ENCODE measurements at places on chromosomes 3 and 15.

DNA sequence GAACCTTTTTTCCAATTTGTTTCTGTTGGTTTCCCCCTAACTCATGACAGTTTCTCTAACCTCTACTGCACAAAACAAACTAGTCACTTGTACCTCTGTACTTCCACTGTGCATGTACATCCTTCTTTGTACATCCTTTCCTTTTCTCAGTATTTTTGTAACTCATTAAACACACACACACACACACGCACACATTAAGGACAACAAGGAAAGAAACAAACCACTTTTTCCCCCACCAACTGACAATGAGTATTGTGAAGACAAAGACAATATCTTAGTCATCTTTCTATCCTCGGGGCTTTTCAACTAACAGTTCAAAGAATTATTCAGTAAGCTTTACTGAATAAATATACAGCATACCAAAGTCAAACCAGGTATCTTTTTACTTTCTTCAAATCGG, 170.5 kb downstream of the VPS13C start:
- no peak for DNase-seq

DNA sequence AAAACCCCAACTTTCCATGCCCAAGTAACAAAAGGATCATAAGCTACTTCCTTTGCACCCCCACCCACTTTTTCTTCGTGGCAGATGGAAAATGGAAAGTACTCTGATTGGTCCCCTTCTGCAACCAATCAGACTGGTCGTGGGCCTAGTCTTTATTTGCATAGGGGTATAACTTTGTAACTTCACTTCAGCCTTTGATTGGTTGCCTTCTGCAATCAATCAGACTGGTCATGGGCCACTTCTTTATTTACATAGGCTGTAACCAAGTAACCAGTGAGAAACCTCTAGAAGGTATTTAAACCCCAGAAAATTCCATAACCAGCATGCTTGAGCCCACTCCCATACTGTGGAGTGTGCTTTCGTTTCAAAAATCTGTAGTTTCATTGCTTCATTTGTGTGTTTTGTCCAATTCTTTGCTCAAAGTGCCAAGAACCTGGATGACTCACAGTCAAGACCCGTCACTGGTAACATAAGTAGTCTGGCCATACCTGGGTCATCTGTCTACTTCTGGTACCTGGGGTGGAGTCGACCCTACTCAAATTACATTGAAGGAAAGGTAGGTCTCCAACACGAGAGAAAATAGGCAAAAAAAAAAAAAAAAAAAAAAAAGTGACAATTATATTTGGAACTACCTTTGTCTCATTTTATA, 41.9 kb downstream of the CMTM8 start:
- DNase-seq, result no peak

- no peak for DNase-seq
Observed at GRCh38 chr15:41734079-41734478, 40.2 kb upstream of the MAPKBP1 start.

GRCh38 chr3:172179680-172180399, 140.5 kb downstream of the FNDC3B start:
- DNase-seq, result no peak

DNA sequence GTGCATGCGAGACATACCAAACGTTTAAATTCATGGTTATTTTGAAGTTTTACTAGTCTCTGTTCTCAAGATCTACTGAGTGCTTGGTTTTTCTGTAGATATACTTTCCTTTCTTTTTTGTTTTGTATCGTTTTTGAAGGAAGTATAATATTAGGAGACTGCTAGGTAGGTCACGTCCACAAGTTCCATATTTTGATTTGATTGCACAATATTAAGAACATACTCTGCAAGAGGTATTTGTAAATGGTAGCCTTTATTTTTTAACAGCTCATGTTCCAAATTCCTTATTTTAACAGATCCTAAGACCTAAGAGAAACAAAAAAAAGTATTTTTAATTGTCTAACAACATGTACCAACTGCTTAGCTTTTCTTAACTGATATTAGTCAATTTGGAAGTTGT, 156.7 kb downstream of the SERPINI1 start:
- no peak for DNase-seq

DNA sequence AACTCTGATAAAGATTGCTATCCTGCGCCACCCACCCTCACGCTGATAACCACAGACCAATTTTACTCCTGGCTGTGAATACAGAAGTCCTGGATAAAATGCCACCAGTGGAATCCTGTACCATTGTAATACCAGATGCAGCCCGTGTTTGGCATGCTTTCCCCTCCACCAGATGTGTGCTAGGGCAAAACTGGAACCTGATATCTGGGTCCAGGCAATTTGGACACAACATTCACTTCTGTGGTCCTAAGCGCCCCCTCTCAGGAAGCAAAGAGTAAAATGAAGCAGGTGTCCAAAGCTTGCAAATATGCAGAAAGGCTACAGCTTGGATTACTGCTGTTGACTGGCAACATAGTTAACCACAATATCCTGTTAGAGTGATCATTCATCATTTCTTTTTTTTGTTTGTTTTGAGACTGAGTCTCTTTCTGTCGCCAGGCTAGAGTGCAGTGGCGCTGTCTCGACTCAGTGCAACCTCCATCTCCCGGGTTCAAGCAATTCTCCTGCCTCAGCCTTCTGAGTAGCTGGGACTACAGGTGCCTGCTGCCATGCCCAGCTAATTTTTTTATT, 32.8 kb downstream of the LOXL1 start:
- DNase-seq, result peak; percentile 60

- no peak for DNase-seq
Observed at GRCh38 chr3:60764870-60765269, 486.4 kb downstream of the FHIT start.

- DNase-seq, result no peak
Observed at GRCh38 chr3:42886294-42886822, 10.7 kb upstream of the CYP8B1 start.

- no peak for DNase-seq
Observed at GRCh38 chr3:4140921-4141320, 162.2 kb upstream of the SETMAR start.

DNA sequence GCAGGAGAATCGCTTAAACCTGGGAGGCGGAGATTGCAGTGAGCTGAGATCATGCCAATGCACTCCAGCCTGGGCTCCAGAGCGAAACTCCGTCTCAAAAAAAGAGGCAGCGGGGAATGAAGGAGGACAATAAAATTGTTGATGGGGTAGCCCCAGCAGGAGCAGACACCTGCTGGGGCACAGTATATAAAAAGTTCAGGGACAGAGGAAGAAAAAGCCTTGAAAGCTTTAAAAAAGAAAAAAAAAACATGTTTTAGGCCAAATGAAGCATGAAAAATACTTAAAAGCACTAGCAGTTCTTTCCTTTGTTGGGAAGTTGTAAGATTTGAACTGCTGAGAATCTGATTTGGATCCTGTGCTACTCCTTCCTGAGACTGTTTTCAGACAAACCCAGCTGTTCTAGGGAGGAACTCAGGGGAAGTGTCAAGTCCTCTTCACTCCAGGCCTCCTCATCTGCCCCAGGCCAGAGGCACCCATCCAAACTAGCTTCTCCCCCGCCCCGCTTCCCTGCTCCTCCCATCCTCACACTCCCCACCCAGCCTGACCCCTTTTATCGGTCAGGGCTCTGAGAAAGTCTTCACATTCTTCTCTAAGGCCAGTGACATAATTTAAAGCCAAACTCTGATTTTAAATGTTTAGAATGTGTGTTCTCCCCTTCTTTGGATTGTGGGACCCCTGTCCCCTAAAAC, 4.9 kb downstream of the IL17RD start:
- DNase-seq, result no peak

DNA sequence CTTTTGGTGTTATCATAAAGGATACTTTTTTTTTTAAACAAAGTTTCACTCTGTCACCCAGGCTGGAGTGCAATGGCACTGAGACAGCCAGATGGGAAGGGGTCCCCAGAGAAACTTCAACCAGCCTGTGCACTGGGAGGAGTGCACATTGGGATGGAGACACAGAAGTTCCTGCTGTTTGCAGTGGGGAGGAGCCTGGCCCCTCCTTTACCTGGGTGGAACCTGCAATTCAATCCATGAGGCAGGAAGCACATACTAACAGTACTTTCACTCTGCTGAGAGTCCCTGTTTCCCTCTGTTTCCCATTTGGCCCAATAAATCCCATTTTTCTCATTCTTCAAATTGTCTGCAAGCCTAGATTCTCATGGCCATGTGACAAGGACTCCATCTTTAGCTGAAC, 42.3 kb upstream of the LHFPL4 start:
- DNase-seq, result no peak

DNA sequence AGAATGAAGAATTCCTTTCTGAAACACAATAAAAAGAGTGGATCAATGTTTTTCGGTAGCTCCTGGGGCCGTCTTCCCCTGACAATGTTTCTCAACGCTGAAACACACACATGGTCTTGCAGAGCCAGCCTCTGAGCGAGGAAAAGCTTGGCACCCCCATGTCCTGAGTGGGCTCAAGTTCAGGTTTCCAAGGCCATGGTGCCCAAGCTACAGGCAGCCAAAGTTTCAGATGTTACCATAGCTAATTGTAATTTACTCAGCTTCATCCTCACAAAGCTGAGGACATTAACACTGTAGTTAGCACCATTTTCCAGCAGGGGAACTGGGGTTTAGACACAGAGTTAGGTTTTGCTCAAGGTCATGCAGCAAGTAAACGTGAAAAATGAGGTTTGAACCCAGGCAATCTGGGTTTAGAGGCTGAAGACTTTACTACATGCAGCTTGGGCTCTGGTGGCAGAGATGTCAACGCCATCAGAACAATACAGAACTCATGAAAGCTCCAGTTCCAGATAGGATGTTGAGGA, 199.1 kb downstream of the TJP1 start:
- no peak for DNase-seq

DNA sequence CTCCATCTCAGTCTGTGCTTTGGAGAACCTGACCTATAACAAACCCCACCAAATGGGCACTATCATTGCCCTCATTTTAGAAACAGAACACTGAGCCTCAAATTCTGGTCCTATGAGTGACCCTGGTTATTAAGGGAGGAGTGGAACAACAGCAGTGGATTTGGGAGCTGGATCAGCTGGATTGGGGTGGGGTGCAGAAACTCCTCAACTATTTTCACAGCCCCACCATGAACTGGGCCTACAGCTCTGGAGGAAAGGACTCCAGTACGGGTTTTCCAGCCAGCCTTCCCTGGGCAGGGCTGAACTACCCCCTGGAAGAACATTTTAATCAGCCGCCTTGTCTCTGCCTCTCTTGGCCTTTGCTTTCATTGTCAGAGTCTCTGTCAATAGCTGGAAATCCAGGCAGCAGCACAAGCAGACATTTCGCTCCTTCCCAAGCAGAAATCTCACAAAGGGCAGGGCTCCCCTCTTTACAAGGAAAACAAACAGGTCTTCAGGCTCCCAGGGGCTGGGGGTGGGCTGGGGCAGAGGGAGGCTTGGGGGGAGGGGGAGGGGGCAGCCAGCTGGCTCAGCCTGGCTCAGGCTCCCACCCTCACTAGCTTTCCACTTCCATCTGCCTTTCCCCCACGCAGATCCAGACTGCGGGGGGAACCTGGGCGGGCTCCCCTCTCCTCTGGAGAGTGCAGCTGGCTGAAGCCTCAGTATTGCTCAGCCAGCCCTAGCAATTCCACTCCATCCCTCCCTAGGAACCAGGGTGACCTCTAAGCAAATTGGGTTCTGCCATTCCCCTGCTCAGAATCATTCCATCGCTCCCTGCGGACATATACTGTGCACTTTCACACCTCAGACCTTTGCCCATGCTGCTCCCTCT, 13.7 kb upstream of the TLE3 start:
- peak; percentile 95 for DNase-seq

GRCh38 chr3:128859630-128860029, 19.8 kb upstream of the ACAD9 start:
- DNase-seq, result no peak

- no peak for DNase-seq
Observed at GRCh38 chr3:77699125-77699691, 659.3 kb downstream of the ROBO2 start.

GRCh38 chr15:85771271-85771670, 23.5 kb downstream of the KLHL25 start:
- DNase-seq, result no peak

DNA sequence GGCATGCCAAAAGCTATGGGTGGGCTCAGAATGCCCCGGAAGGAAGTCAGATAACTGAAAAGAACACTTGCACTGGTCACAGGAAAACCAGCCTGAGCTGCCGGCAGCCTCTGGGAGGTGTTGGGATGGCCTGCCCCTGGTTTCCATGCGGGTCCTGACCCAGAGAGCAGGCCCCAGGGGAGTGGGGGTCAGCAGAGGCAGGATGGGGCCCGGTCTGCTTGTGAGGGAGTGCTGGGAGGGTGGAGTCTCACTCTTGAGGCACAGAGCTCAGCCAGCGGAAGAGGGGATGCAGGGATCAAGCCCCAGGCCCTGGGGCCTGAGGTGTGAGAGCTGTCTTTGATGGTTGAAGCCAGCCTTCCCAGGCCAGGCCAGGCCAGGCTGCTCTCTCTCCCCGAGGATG, 2.4 kb upstream of the RPUSD3 start:
- no peak for DNase-seq

DNA sequence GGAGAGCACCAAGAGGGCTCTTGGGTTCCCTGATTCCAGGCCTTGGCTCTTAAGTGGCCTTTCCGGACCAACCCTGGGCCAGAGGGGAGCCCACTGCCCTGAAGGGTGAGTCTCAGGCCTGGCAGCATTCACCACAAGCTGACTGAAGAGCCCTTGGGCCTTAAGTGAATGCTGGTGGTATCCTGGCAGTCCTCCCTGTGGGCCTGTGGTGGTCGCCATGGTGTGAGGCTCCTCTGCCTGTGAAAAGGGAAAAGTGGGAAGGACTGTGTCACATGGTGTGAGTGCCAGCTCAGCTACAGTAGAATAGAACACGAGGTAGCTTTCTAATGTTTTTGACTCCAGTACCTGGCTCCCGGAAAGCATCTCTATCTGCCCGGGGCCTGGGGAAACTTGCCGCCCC, 15.3 kb downstream of the CHDH start:
- DNase-seq, result no peak

GRCh38 chr15:68277131-68277602, 378 bp upstream of the FEM1B start:
- DNase-seq, result peak; percentile 84

- DNase-seq, result no peak
Observed at GRCh38 chr3:100802126-100802525, 92.8 kb downstream of the TFG start.

GRCh38 chr3:143258692-143259091, 139.1 kb downstream of the CHST2 start:
- DNase-seq, result no peak

- no peak for DNase-seq
Observed at GRCh38 chr15:101637919-101638318, 14.3 kb downstream of the TM2D3 start.

DNA sequence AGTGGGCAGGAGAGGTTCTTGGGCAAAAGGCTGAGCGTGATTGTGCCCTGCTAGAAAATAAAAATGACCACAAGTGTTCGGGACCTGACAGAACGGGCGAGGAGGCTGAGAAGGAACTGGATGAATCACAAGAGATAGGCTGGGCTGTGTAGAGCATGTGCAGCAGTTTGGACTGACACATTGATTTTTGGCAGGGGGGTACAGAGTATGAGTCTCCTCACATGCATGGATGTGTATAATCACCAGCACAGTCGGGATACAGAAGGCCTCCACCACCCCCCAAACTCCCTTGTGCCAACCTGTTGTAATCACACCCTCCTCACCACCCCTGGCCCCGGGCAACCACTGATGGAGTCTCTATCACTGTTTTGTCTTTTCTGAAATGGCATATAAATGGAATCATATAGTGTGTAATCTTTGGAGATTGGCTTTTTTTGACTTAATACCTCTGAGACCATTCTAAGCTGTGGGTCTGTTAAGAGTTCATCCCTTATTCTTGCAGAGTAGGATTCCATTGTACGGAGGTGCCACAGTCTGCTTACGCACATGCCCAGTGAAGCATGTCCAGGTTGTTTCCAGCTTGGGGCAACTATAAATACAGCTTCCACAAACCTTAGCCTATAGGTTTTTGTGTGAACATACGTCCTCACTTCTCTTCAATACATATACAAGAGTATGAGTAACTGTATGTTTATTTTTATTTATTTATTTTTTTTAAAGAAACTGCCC, 438.8 kb downstream of the FOXP1 start:
- no peak for DNase-seq

Measured in NCI-H82 (cell line).